Fibroblast of skin of left quadriceps (primary cell): ENCODE measurements at places on chromosomes 7 and 10.

- DNase-seq: no peak
These were observed 204.7 kb upstream of the VSTM2A start for GRCh38 chr7:54337466-54337865.

DNA sequence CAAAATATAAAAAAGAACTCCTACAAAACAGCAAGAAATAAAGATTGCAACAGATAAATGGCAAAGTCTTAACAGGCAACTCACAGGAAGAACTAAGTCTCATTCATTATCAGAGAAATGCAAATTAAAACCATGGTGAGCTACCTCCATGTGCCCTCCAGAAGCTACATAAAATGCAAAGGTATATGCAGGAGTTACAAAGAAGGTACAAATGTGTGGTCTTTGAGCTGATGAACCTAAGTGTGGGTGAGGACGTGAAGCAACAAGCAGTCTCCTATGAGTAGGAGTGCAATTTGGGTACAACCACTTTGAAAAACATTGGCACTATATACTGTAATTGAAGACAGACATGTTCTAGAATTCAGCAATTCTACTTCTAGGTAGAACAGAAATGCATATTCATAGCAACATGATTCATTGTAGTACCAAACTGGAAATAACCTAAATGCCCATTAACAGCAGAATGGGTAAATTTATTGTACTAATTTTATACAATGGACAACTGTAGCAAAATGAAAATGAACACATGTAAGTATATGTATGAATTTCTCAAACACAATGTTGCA lies 61.6 kb upstream of the KCNMA1 start:
- no peak for DNase-seq

DNA sequence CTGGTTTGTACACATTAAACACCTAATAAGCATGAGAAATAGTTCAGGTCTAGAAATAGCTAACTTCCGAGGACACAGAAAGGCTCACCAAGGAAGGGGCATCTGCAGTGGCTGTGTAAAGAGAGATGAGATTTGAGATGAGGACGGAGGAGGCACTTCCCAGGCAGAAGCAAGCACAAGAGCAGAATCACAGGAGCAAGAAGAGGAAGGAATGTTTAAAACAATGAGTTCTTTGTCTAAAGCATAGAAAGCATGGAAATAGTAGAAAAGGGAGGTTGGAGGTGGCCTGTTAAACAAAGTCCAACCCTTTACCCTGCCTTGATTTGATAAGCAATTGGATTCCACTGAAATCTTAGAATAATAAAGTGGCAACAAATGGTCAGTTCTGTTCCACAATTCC lies 11.6 kb upstream of the PON3 start:
- no peak for DNase-seq

DNA sequence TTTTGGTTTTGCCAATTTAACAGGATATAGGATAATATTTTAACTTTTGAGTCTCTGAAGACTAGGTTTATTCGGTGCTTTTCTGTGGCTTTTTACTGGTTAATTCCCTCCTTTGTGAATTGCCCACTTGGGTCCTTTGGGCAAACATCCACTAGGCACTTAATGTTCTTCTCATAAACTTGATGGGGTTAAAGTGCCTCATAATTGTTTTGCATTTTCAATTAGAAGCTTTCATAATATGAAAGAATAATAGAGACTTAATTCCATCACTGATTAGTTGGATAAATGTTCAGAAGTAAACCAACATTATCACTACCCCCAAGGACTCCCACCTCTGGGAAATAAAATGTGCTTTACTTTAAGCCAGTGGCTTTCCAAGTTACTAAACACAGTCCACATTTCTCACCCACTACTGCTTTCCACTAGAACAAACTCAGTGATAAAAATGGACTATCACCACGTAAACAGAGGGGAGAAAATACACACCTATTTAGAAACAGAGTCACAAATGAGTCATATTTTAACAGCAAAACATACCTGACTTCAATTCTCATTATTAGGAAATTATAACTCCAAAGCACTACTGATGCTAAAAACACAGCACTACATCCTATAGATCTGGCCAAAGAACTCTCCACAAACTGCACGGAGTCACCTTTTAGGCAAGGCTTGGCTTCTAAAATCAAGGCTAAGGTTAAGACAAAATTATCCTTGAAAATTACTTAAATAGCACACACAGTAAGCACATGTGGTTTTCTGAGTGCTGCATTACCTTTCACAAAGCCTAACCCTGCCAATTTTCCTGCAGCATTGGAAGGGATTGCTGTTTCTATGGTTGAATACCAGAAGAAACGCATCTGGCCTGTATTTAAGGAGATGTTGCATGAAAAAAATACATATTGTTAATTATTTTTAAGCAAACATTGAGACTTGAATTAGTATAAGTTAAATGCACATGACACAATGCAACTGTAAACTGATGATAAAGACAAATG lies 41.2 kb downstream of the PARD3 start:
- no peak for DNase-seq

- no peak for DNase-seq
These were observed 39.4 kb downstream of the KCTD7 start for GRCh38 chr7:66668112-66668511.

GRCh38 chr10:131269776-131270460 lies 41.6 kb downstream of the TCERG1L start:
- no peak for DNase-seq

GRCh38 chr7:53428045-53428444 lies 392.6 kb downstream of the POM121L12 start:
- DNase-seq: no peak

DNA sequence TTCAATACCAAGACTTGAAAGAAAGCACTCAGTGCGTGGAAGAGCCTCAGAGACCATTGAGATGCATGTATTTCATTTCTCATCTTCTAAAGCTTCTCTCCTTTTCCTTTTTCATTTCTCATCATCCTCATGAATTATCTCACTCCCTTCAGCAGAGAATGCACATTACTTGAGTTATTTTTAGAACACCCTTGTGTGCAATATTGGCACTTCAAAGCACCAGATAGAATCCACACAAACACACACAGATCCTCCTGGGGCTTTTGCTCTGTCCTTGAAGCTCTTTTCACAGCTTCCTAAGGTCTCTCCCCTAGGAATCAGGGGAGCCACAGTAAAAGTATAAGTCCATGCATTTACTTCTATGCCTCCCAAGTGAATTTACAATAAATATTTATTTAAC lies 18.3 kb downstream of the DGKI start:
- no peak for DNase-seq
